ENCODE measurements at places on chromosomes 4 and X.

GRCh38 chr4:77284036-77284435 lies 127.0 kb downstream of the CCNG2 start:
- no peak for DNase-seq

GRCh38 chr4:81913427-81913879 lies 441.7 kb upstream of the RASGEF1B start:
- peak; percentile 8 for DNase-seq

DNA sequence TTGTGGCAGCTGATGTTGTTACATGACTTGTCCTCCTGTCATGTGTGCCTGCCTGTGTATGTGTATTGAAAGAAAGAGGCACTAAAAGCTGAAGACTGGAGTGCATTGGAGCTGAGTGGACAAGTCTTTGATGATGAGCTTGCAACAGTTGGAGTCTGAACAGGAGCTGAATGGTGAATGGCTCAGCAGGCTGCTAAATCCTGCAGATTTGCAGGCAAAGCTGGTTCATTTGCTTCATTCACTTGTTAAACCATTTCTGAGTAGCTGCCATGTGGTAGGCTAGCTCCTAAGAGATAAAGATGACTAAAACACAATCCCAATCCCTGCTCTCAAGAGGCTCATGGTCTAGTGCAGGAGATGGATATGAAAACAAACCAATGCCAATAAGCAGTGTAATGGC lies 217.3 kb downstream of the CHRDL1 start:
- DNase-seq: no peak

- DNase-seq: no peak
These were observed 1.8 kb downstream of the SEPTIN6 start for GRCh38 chrX:119690921-119691716.

DNA sequence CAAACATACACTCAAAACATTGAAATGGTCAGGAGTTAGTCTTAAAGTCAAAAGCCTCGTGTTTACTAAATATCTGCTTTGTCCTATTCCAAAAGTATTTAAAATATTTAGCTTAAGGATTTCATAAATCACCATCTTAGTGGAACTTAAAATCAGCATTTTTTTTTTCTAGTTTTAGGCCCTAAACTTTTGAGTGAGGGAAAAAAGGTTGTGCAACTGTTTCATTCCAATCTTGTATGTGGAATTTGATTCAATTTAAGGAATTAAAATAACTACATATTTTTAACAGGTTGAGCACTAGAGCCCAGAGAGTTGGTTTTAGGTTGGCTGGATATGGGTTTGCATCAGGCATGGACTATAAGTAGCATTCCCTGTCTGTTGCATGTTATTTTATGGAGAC lies 35.7 kb upstream of the ANK2 start:
- DNase-seq: no peak

GRCh38 chr4:6111354-6111960 lies 88.9 kb downstream of the JAKMIP1 start:
- DNase-seq: no peak

DNA sequence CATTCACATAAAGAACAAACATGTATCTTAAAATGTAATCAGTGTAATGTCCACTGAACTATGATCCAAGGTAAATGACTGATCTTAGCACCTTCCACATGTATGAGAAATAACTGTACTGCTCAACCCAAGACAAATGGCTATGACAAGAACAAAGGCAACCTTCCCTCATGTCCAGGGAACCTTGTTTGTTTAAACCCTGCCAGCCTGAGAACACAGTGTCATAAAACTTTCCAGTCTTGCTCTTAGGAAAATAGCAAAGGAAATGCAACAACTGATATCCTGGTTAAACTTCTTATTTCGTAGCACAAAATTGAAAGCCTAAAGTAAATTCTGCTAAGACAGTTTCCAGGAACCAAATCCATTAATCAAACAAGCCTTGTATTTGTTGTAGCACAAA lies 494.3 kb downstream of the IL15 start:
- no peak for DNase-seq

- DNase-seq: no peak
These were observed 21.7 kb upstream of the MTM1 start for GRCh38 chrX:150546711-150547153.

GRCh38 chrX:153933748-153934147 lies 1.1 kb downstream of the NAA10 start:
- no peak for DNase-seq

GRCh38 chr4:100547541-100548199 lies 29.8 kb upstream of the EMCN start:
- no peak for DNase-seq

DNA sequence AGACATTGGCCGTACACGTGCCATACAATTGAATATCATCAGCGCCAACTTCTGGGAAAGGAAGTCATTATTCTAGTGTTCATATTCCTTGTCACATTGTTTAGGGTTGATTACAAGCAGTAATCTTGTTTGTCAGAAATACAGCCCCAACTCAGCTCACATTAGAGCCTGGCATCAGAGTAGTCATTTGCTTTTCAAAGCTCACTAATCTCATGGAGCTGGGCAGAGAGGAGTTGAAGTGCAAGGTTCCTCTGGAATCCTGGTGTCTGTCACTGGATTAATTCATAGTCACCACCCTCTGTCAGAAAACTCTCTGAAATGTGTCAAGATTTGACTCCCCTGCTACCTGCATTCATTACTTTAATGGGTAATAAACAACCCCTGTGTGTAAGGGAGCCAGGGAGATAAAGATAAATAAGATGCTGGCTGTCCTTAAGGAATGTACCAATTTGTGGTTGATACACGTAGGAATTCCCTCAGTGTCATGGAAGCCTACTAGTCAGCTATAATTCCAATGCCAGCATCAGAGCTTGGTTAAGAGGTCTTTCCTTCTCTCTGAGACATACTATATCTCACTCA lies 43.7 kb upstream of the S100G start:
- no peak for DNase-seq

DNA sequence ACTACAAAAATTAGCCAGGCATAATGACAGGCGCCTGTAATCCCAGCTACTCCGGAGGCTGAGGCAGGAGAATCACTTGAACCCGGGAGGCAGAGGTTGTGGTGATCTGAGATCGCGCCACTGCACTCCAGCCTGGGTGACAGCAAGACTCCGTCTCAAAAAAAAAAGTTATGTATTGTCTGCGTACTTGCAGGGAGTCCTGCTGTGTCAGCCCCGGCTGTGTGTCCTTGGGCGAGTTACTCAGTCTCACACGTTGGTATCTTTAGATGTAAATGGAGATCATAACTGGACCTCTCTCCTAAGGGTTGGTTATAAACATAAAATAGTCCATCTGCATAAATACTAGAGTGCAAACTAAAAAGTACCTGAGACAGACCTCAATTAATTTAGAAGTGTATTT lies 22.7 kb upstream of the TBC1D14 start:
- DNase-seq: no peak

- no peak for DNase-seq
These were observed 638.1 kb upstream of the BOD1L1 start for GRCh38 chr4:14265651-14266050.

- no peak for DNase-seq
These were observed 218.1 kb downstream of the TLL1 start for GRCh38 chr4:166091146-166091545.

GRCh38 chr4:138666366-138666765 lies 349.2 kb upstream of the NOCT start:
- DNase-seq: no peak

- DNase-seq: no peak
These were observed 651.8 kb downstream of the C4orf33 start for GRCh38 chr4:129747756-129748155.

DNA sequence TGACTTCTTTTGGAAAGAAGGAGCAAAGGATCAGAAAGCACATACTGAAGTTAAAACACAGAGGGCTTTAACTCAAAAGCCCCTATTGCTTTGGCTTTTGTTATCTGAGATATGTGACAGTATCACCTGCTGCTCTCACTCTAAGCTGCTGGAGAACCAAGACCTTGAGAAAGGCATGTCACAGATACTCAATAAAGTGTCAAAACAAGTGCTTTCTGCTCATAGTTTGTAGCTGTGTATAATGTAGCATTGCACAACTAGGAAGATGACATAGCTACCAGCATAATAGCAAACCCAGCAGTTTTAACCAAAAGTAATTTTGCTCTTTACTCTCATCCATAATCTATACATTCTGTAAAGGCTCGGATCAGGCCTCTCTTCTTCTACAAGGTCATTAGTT lies 159.6 kb downstream of the LHFPL1 start:
- DNase-seq: no peak

- DNase-seq: no peak
These were observed 99.0 kb downstream of the DHRSX start for GRCh38 chrX:2401590-2402360.

GRCh38 chr4:142940425-142941330 lies 94.6 kb upstream of the INPP4B start:
- DNase-seq: no peak

DNA sequence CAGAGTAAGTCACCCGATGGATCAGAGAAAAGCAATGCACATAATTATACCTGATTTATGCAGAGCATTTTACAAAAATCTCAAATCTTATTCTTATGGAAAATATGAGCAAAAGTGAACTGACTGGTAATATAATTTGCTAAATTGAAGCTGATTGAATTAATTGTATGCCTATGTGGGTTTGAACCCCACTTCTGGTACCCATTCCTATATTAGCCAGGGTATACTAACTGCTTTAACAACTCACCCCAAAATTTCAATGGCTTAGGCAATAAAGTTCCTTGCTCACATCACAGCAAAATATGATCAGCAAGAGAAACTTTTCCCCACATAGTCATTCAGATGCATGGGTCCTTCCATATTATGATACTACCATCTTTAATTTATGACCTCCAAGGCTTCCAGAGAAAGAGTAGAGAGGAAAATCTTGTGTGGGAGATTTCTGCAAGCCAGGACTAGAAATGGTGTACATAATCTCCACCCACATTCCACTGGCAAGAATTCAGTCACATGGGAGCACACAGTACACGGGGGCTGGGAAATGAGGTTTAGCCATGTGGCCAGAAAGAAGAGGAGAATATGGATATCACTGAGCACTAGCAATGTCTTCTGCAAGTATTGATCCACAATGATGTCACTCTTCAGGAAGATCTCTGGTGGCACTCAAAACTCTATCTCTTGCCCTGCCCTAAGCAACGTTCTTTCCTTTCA lies 640.7 kb downstream of the BCOR start:
- DNase-seq: no peak

- DNase-seq: no peak
These were observed at the start of gene RENBP for GRCh38 chrX:153944140-153944799. TSS of gene RENBP (minus strand) at chrX:153944643. CDS start at chrX:153944610, 33 bp downstream.

DNA sequence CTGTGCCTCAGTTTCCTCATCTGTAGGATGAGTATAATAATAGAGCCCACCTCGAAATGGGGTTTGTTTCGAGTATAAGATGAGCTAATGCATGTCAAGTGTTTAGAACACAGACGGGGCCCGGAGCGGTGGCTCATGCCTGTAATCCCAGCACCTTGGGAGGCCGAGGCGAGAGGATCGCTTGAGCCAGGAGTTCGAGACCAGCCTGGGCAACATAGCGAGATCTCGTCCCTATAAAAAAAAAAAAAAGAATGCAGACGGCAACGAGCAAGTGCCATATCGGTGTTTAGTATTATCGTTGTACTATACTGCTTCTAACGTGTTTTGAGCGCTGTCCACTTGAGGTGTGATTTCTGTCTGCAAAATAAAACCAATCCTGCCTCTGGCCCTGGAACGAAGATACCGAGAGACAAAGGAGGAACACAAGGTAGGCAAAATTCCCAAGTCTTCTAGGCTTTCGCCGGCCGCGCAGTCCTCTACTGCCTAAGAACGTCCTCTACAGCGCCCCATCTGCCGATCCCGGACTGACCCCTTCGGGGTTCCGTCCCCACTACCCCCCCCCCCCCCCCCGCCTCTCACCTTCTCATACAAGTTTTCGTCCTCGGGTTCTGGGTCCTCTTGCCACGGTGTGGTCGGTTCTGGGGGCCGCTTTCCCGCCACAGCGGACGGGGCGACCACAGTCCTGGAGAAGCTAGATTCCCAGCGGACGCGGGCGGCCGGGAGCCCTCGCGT lies 442 bp downstream of the NDUFB11 start:
- DNase-seq: no peak

- DNase-seq: peak; percentile 57
These were observed 53.3 kb downstream of the RGS12 start for GRCh38 chr4:3346146-3346545.

GRCh38 chrX:57930051-57930450 lies 19.8 kb upstream of the ZXDA start:
- no peak for DNase-seq

- no peak for DNase-seq
These were observed 279.0 kb downstream of the CFAP47 start for GRCh38 chrX:36198575-36198974.

- no peak for DNase-seq
These were observed 22.2 kb downstream of the PHKA2 start for GRCh38 chrX:18961686-18962085.

DNA sequence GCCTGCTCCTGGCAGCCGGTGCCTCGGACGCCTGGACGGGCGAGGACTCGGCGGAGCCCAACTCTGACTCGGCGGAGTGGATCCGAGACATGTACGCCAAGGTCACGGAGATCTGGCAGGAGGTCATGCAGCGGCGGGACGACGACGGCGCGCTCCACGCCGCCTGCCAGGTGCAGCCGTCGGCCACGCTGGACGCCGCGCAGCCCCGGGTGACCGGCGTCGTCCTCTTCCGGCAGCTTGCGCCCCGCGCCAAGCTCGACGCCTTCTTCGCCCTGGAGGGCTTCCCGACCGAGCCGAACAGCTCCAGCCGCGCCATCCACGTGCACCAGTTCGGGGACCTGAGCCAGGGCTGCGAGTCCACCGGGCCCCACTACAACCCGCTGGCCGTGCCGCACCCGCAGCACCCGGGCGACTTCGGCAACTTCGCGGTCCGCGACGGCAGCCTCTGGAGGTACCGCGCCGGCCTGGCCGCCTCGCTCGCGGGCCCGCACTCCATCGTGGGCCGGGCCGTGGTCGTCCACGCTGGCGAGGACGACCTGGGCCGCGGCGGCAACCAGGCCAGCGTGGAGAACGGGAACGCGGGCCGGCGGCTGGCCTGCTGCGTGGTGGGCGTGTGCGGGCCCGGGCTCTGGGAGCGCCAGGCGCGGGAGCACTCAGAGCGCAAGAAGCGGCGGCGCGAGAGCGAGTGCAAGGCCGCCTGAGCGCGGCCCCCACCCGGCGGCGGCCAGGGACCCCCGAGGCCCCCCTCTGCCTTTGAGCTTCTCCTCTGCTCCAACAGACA lies 4.4 kb downstream of the SOD3 start:
- no peak for DNase-seq

GRCh38 chrX:1386338-1387127 lies 5.4 kb downstream of the SLC25A6 start:
- no peak for DNase-seq

- DNase-seq: no peak
These were observed 26.4 kb upstream of the REPS2 start for GRCh38 chrX:16920075-16920474.

DNA sequence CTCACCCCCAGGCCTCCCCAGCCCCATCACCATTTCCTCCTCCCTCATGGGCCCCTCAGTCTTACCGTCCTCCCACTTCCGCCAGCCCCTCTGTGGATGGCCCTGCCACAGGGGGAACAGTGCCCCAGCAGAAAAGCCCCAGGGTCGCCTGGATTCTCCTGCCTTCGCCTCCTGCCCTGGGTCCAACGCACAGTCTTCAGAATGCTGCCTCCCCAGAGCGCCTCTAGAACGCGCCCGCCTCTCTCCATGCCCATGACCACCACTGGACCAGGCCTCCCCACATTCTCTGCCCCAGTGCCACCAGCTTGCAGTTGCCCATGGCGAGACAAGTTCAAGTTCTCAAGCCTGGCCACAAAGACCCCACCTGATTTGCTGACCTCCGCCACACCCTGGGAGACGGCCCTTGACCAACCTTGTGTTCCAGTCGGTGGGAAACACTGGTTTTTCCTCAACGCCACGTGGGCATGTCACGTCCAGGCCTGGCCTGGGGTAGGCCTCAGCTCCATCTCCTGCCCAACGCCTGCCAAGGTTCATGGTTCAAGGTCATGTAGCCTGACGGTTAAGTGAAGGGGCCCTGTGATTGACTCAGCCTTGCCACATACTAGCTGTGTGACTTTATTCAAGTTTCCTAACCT lies 634 bp upstream of the PLXNB3 start:
- DNase-seq: no peak
